A549 treated with CpdA at 1 μM for 4 hours (cell line): ENCODE measurements at places on chromosomes 3 and 15. TPM values are rescaled to one million over a fixed set of nuclear protein-coding genes. Genes with fewer than 3 reads are reported as not detected.

The ADGRG7 gene
- not detected in 5 replicates for total RNA-seq

The LINGO1 gene
- total RNA-seq = 7.0 to 12.4 TPM (median 9.2 TPM) in 5 replicates

The MYO5C gene
- total RNA-seq = 4.4 to 6.3 TPM (median 5.2 TPM) in 5 replicates

The MPI gene
- 27.0 to 35.8 TPM (median 34.1 TPM) in 5 replicates for total RNA-seq

The IL20RB gene
- total RNA-seq = 0.94 to 1.3 TPM (median 1.0 TPM) in 5 replicates

The ESYT3 gene
- 0.61 to 0.87 TPM (median 0.68 TPM) in 5 replicates for total RNA-seq
